WERI-Rb-1 (cell line): ENCODE measurements at places on chromosomes 3 and 15.
A peak's percentile ranks its signal among the peaks of the same experiment; 100 is the strongest.

DNA sequence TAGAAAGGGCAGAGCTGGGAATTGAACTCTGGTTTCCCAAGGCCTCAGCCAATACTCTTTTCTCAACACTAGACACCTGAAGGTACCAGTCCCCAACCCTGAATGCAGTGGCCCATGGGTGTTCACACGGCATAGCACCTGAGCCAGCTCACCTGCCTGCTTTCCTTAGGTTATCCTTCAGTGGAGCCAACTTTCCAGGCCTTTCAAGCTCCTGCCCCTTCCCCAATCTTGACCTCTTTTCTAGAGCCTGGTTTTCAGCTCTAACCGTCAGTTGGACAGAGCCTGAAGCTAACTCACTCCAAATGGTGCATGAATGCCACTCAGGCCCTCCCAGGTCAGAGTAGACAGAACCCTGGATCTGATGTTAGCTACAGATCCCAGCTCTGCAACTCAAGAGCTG lies 66.1 kb upstream of the ITGA11 start:
- DNase-seq, result no peak

GRCh38 chr15:89201465-89202005 lies 19.8 kb downstream of the RLBP1 start:
- no peak for DNase-seq

- DNase-seq, result no peak
Measured at GRCh38 chr3:117499189-117499870, 789.8 kb downstream of the TUSC7 start.

DNA sequence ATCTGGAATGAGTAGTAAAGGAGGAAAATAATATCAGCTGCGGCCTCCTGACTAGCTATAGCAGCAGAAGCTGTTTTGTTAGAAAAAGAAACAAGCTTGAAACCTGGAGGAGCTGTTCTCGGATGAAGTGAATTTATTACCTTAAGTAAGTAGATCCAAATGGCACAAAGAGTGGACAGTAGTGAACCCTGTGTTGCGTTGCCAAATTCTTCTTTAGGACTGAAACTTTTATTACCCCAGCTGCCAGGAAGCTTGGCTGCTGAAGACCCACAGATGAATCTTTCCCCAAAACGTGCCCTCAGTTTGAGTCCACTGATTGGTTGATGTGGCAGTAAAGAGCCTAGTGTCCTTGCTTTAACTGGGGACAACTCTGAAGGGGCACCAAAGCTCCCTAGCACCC lies 366.8 kb upstream of the GBE1 start:
- no peak for DNase-seq

DNA sequence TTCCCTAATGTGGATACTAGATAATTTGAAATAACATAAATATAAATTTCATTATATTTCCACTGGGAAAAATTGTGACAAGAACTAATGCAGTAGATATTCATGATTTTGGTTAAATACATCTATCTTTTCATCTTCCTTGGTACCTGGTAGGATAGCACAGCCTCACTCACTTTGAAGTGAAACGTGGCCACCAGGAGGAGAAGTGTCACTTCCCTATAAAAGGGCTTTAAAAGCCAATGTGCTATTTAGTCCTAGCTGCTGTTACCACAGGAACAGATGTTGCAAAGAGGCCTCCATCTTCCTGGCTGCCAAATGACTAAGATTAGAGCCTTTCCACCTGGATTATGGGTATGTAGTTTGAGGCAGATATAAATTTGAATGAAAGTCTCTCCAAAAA lies 140.0 kb downstream of the PLOD2 start:
- no peak for DNase-seq

DNA sequence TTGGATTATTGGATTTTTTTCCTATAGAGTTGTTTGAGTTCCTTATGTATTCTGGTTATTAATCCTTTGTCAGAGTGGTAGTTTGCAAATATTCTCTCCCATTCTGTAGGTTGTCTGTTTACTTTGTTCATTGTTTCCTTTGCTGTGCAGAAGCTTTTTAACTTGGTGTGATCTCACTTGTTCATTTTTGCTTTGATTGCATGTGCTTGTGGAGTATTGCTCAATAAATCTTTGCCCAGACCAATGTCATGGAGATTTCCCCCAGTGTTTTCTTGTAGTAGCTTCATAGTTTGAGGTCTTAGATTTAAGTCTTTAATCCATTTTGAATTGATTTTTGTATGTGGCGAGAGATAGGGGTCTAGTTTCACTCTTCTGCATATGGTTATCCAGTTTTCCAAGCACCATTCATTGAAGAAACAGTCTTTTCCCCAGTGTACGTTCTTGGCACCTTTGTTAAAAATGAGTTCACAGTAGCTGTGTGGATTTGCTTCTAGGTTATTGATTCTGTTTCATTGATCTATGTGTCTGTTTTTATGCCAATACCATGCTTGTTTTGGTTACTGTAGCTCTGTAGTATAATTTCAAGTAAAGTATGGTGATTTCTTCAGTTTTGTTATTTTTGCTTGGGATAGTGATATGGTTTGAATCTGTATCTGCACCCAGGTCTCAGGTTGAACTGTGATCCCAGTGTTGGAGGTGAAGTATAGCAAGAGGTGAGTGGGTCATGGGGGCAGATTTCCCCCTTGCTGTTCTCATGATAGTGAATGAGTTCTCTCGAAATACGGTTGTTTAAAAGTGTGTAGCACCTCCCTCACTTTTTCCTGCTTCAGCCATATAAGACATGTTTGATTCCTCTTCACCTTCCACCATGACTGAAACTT lies 46.1 kb upstream of the TNFSF10 start:
- no peak for DNase-seq

GRCh38 chr15:60374628-60375081 lies 23.1 kb downstream of the ANXA2 start:
- DNase-seq, result no peak

DNA sequence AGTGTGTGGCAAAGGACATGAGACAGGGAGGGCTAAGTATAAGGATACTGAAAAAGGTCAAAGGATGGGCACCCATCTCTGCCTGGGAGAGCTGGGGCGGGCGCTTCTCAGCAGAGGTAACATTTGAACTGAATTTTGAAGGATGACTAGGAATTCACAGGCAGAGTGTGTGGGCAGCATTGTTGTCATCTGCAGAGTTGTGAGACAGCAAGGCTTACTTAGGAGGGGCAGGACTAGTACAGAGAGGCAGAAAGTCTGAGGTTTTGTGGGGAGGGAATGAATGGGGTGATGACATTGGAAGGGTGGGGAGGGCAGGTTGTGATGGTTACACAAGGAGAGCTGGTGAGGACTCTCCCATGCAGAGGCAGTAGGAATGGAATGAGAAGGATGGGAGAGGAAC lies 84.1 kb upstream of the PRR23C start:
- DNase-seq, result no peak

DNA sequence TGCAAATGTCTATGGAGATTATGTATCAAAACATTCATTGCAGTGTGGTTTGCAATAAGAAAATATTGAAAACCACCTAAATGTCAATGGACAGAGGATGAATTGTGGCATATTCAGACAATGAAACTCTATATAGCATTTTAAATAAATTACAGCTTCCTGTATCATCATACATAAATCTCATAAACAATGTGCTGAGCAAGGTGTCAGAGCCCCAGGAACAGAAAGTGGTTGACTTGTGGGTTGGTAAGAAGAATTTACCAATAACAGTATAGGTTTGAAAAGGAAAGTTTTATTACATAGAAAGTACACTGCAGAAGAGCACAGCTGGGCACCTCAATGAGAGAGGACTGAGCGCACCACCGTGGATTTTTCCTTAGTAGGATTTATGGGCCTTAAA lies 75.2 kb downstream of the ZMAT3 start:
- DNase-seq, result no peak

GRCh38 chr3:44077267-44077666 lies 164.4 kb upstream of the TOPAZ1 start:
- no peak for DNase-seq

- no peak for DNase-seq
Measured at GRCh38 chr3:135078283-135078682, 283.2 kb downstream of the EPHB1 start.

GRCh38 chr3:53377794-53378193 lies 30.5 kb upstream of the DCP1A start:
- no peak for DNase-seq

GRCh38 chr3:46380471-46381221 lies 9.9 kb downstream of the CCR5 start:
- DNase-seq, result no peak

GRCh38 chr15:56215769-56216168 lies 27.9 kb downstream of the RFX7 start:
- DNase-seq, result no peak

DNA sequence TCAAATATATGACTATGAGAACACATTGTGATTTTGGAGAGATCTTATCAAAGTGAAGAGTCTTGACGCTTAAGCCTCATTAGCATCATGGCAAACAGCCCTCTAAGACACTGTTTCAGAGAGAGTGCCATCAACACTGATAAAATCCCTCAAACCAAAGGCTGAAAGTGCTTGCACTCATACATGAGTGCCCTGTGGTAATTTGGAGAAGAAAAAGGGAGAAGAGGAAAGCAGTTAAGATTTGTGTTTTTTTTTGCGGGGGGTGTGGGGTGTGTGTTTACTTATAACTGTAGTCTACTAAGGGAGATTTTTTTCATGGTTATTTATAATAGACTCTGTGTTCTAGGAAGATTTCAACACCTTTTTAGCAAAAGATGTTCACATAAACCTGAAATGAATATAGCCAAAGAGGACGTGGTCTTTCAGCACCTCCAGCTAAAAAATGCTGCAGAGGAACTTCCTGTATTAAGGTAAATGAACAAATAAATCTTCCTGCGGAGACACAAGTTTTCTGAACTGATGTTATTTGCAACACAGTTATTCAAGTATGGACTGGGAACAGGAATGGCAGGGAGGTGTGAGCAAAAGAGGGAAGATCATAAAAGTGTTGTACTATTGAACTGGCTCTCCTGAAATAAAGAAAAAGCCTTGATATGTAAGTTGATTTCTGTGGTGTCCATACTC lies 81.9 kb upstream of the TGFBR2 start:
- DNase-seq, result no peak

DNA sequence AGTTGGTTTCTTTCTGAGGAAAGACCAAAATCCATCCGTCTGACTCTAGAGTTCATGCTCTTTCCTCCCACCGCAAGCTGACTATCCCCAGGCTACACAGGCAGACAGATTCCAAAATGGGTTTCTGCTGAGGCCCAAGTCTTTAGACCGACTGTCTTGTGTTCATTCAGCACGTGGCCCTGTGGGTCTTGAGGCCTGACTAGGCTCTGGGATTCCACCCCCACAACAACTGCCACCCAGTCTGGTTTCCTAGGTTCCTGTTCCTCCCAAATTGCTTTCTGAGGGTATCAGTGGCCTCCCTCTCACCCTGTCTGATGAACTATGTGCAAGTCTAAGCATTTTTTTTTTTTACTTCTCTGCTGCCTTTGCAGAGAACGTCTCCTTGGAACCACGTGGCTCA lies 67.7 kb downstream of the CYP19A1 start:
- no peak for DNase-seq

DNA sequence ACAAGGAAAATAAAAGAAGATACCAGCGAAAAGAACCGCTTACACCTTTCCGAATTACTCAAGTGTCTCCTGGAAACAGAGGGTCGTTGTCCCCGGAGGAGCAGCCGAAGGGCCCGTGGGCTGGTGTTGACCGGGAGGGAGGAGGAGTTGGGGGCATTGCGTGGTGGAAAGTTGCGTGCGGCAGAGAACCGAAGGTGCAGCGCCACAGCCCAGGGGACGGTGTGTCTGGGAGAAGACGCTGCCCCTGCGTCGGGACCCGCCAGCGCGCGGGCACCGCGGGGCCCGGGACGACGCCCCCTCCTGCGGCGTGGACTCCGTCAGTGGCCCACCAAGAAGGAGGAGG lies 325 bp downstream of the ALCAM start:
- peak; percentile 31 for DNase-seq

DNA sequence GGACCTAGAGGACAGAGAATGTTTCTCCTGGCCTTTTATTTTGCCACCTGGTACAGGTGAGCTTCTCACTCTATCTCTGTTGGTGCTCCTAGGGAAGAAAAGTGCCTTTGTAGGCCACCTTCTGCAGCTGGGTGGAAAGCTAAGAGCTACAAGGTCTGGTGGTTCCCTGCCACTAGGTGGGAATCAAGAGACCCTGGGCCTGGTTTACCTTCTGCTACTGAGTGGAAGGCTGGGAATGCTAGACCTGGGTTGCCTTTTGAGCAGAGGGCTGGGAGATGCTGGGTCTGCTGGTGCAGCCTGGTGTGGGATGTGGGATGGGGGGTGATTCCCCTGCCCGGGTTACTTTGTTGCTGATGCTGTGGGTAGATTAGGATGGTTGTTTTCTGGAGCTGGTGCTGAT lies 72.6 kb downstream of the EBLN2 start:
- DNase-seq, result no peak

GRCh38 chr15:62788224-62788623 lies 254.3 kb upstream of the TPM1 start:
- no peak for DNase-seq

DNA sequence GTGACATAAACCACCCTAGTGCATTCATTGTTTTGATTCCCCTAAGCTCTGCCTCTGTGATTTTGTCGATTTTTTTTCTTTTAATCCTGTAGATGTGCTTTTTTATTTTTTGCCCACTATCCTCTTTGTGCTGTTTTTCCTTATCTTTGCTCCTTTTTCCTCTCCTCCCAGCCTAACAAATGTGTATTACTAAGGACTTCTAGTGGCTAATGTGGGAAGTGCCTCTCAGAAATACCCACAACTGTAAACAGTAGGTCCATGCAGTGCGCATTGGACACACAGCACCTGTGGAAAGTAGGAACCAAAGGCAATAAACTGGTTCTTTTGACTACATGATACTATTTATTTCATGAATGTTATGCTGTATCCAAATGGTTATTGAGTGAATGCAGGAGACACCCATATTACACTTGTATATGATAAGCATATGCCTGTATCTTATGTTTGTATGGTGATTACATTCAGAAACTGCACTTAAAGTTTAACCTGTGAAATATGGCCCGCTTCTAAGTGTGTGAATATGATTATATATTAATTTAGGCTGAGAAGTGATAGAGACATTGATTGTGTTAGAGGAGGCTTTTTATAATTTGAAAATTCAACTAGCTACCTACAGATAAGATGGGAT lies 147.8 kb downstream of the PLCL2 start:
- DNase-seq, result no peak

- no peak for DNase-seq
Measured at GRCh38 chr3:127492426-127492825, 98.1 kb downstream of the TPRA1 start.

DNA sequence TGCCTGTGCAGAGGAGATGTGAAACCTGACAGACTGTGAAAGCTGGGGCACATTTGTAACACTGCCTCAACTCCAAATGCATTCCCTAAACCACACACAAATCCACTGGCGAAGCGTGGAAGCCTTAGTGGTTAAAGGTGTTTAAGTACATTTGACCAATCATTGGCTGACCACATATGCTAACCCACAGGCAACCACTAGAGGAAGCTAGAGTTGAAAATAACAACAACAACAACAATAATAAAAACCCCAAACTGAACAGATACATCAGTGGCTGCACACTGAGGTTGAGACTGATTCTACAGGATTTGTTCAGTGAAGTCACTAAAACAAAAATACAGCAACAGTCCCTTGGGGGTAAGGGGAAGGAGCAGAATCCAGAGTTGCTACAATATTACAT lies 129.7 kb downstream of the TJP1 start:
- DNase-seq, result no peak

DNA sequence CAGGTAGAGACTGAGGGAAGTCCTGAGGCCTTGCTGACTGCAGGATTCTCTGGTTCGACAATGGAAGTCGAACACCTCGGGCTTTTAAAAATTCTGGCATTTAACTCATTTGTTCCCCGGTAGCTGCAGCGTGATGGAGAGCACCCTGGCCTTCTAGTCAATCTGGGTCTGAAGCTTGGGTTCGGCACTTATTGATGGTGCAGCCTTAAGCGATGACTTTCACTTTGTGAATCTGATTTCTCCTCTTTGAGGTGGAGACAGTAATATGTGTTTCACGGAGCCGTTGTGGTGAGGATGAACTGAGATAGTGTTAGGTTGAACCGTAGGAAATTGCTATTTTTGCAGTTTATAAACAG lies 621 bp upstream of the PARP6 start:
- no peak for DNase-seq
